ENCODE measurements at places on chromosomes 6 and 20. TPM values are rescaled to one million over a fixed set of nuclear protein-coding genes. Genes with fewer than 3 reads are reported as not detected.

The PROCR gene
- total RNA-seq: 62.2 TPM

The RAE1 gene
- total RNA-seq: 26.9 TPM

The EPPIN gene
- total RNA-seq: not detected

The PI16 gene
- total RNA-seq: 1.5 TPM

The CST5 gene
- not detected for total RNA-seq

The CGA gene
- total RNA-seq: not detected

The GABRR2 gene
- 0.09 TPM for total RNA-seq

The FNDC1 gene
- total RNA-seq: 0.16 TPM

The MYT1 gene
- total RNA-seq: not detected

The SUMO4 gene
- total RNA-seq: not detected

The MLIP gene
- not detected for total RNA-seq

The HLA-DRA gene
- total RNA-seq: 0.45 TPM

The EDN3 gene
- total RNA-seq: not detected

The DEFB119 gene
- total RNA-seq: not detected

The HLA-DRB1 gene
- 0.09 TPM for total RNA-seq

The HECA gene
- total RNA-seq: 36.3 TPM

The CDH22 gene
- total RNA-seq: not detected

The LRRC73 gene
- 0.63 TPM for total RNA-seq

The TTK gene
- total RNA-seq: 35.9 TPM

The ALDH5A1 gene
- total RNA-seq: 1.6 TPM

The GABRR1 gene
- not detected for total RNA-seq

The MTG2 gene
- 15.3 TPM for total RNA-seq

The CST7 gene
- total RNA-seq: not detected

The PPP1R16B gene
- 0.33 TPM for total RNA-seq

The KHDRBS2 gene
- total RNA-seq: not detected

The FBXO9 gene
- total RNA-seq: 45.1 TPM

The CLPSL1 gene
- total RNA-seq: not detected

The ETV7 gene
- 0.09 TPM for total RNA-seq

The DNAAF9 gene
- 13.3 TPM for total RNA-seq

The HELZ2 gene
- total RNA-seq: 27.0 TPM

The OOEP gene
- not detected for total RNA-seq

The SH3BGRL2 gene
- total RNA-seq: 6.6 TPM

The F13A1 gene
- not detected for total RNA-seq

The RPP40 gene
- total RNA-seq: 21.9 TPM

The CRISP3 gene
- total RNA-seq: not detected

The VARS1 gene
- 68.8 TPM for total RNA-seq

The HUS1B gene
- 0.65 TPM for total RNA-seq

The PKIB gene
- 0.57 TPM for total RNA-seq

The HLA-DQA1 gene
- total RNA-seq: not detected
